ENCODE measurements at places on chromosomes 5 and 9.

DNA sequence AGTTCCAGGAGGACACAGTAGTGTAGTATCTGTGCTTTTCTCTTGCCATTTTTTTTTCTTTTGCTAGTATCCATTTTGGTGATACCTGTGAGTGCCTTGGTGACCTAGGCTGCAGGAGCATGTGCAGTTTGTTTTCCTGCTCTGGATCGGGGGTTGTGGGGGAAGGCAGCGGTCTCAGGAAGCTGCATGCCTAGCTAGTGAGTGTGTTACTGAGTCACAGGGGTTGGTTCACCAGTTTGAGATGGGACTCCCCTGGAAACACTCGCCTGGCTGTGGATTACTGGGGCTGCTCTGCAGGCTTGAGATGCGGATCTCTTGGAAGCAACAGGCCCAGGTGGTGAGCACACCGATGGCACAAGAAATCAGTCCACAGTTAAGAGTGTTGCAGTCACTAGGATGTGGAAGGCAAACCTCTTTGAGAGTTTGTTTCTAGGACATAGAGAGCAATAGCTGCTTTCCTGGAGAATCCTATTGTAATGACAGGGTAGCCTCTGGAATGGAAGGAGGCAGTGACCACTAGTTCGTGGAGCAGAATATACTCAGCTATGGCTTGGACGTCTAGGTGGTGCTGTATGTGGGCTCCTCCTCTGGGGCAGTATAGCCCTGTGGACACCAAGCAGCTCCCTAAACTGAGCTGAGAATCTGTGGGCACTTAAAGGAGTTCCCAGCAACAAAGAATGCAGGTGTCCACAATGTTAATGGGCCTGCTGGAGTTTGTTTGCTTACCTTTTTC, 20.0 kb upstream of the SPATA31E1 start:
- DNase-seq = peak; percentile 80

- DNase-seq = peak; percentile 87
Measured at GRCh38 chr5:138461343-138462125, 3.7 kb upstream of the EGR1 start.

DNA sequence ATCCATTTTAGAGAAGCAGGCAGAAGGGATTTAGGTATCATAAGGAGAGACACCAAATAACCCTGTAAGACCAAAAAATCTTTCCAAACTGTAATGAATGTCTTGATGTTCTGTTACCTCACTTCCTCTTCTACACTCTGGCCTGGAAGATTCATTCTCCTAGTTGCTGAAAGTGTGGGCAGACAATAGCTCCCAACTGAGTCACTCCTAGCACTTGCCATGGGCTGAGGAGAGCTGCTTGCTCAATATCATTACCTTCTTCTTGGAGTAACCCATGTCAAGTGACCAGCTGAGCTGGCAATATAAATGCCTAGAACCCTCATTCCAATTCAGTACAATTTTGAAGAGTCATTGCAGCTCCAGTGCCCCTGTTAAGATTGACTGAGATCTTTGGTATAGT, 1985.5 kb upstream of the CDH6 start:
- no peak for DNase-seq

DNA sequence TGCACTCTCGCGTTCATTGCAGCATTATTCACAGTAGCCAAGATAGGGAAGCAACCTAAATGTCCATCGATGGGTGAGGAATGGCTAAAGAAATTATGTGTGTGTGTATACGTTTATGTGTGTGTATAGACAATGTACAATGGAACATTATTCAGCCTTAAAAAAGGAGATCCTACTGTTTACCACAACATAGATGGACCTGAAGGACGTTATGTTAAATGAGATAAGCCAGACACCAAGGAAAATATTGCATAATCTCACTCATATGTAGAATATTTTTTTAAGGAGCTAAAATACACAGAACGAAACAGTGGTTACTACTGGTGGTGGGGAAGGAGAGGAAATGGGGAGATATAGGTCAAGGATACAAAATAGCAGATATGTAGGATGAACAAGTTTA, 2.4 kb downstream of the KIF2A start:
- no peak for DNase-seq

DNA sequence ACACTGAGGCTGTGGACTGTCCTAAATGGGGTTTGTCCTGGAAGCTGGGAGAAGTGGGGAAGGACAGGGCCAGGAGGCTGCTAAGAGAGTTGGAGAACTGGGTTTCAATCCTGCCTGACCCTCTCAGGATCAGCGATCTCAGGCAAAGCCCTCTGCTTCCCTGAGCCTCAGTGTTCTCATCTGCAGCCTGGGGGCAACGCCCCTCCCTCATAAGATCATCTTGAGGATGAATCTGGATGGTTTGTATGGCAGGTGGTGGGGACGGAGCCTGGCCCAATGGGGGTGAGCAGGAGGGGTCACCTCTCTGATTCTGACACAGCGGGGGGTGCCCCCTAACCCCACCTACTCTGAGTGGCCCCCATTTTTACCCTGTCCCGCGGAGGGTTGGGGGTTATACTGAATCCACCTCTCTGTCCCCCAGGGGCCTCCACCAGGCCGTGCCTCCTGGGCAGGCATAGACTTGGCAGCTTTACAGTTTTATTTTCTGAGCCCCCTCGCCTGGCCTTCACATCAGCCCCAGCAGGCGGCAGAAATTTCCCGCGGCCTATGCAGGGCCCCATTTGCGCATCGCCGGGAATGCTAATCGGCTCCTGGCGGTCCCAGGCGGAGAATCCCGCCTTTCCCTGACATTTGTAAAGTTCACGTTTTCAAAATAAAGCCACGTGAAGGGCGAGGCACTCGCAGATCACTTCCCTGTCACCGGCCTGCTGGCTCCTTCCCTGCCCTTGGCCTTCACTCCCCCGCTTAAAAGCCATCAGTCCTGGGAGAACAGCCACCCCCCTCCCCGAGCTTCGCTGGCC, 17.8 kb upstream of the LAMC3 start:
- DNase-seq = no peak

DNA sequence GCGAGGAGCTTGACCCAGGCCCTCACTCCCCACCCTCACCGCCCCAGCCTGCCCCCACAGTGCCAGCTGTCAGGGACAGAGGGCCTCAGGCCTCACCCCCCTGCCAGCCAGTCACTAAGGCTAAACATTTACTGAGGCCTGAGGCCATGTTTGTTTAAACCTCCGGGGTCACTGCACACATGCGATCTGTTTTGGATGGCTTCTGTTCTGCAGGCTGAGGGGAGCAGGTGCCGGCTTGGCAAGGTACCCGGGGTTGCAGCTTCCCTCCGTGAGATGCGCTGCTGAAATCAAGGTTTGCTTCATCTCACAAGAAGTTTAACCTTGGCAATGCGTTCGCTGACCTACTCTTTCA, 103.3 kb upstream of the BOD1 start:
- DNase-seq = no peak

DNA sequence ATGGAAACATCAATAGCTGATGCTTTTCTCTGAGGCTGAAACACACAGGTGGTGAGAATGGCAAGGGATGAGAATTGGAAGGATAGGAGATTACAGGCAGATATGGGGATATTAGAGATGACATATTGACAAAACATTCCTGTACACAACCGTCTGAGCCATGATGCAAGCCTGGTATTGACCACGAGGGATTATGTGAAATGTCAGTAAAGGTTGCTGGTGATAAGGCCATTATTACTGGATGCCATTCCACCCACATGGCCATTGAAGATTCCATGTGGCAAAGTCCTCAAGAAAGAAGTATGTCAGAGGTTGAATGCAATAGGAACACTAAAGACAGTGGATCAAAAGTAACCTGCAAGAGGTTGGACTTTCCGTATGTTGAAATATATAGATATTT, 15.7 kb downstream of the GRAMD2B start:
- peak; percentile 20 for DNase-seq

DNA sequence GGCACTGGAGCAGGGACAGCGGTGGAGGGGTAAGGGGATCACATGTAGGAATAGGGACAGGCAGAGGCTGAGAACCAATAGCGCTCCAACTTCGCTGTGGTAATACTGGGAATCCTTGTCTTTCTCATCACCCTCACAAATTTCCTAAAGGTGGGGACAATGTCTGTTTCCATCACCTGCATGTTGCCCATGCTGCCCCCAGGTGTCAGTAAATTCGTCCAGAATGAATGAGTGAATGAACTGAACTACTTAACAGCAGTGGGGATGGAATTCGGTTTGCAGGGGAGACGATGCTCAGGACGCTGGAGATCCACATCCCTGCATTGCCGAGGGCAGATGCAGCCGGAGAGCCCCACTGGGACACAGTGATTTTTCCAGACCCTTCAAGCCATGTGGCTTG, 129.9 kb downstream of the PDZD2 start:
- no peak for DNase-seq

DNA sequence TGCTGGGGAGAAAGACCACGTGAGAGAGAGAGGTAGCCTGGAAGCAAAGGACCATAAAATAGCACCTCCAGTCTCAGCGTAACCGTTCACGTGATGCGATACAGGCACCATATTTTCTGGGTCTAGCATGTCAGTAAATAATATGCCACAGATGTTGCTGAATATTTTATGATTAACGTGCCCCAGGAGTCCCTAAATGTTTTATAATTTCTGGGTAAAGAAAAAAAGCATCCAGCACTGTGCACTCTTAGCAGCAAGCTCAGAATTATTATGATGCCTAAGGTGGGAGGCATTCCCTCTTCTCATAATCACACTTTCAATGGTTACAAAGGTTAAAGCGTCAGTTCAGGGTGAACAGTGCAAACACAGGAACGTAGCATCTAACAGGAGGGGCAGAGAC, 121.8 kb downstream of the CAVIN4 start:
- DNase-seq = no peak

GRCh38 chr5:171639966-171640365, 145.7 kb upstream of the SMIM23 start:
- no peak for DNase-seq

Data from GM03348 (cell line).